ENCODE measurements at places on chromosomes 3 and 15. TPM values are rescaled to one million over a fixed set of nuclear protein-coding genes. Genes with fewer than 3 reads are reported as not detected.

Gene CASR
- total RNA-seq: not detected

- H3K4me1 ChIP-seq: peaks cover 7% of the 10 kb centered on the region
- H3K4me3 ChIP-seq: peak overlapping the region; percentile 82
- no peak for DNase-seq
- H3K27ac ChIP-seq: no peak overlapping the region
- no peaks in the 10 kb centered on the region for H3K36me3 ChIP-seq
Observed at GRCh38 chr3:196967412-196968232, 1.0 kb downstream of the PIGZ start.

Gene GASK1A
- total RNA-seq: 0.57 TPM

Gene CCR1
- total RNA-seq: 6.4 TPM

DNA sequence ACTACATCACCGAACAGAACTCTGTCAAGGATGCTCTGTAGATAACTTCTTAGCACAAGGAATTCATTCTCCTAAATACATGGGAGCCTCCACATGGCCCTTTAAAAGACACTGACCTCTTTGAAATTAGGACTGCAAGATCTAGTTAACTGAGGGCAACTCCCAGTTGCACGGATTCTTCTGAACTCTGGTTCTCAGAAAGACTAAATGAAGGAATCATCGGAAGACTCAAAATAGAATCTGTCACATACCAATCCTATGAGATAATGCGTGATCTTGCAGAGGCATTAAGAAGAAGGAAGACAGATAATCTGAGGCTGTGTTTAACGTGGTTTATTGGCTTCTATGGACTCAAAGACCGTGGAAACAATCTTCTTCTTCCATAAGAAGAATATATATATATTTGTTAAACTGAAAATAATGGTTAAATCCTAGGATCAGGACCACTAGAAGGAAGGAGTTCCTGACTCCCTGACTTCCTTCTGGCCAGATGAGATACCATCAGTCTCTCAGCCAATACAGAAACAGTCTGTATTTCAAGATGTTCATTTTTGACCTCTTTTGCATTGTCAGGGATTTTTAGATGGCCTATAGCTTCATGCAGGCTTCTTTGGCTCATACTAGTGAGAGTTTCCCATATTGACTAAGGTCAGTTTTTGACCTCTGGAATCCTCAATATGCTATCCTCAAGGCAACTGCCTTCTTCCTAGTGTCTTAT is 33.9 kb upstream of the TBC1D23 start:
- no peaks in the 10 kb centered on the region for H3K36me3 ChIP-seq
- no peak overlapping the region for H3K4me3 ChIP-seq
- peak; percentile 19 for DNase-seq
- peak overlapping the region; percentile 54 for H3K27ac ChIP-seq

Gene DUOXA2
- total RNA-seq: not detected

DNA sequence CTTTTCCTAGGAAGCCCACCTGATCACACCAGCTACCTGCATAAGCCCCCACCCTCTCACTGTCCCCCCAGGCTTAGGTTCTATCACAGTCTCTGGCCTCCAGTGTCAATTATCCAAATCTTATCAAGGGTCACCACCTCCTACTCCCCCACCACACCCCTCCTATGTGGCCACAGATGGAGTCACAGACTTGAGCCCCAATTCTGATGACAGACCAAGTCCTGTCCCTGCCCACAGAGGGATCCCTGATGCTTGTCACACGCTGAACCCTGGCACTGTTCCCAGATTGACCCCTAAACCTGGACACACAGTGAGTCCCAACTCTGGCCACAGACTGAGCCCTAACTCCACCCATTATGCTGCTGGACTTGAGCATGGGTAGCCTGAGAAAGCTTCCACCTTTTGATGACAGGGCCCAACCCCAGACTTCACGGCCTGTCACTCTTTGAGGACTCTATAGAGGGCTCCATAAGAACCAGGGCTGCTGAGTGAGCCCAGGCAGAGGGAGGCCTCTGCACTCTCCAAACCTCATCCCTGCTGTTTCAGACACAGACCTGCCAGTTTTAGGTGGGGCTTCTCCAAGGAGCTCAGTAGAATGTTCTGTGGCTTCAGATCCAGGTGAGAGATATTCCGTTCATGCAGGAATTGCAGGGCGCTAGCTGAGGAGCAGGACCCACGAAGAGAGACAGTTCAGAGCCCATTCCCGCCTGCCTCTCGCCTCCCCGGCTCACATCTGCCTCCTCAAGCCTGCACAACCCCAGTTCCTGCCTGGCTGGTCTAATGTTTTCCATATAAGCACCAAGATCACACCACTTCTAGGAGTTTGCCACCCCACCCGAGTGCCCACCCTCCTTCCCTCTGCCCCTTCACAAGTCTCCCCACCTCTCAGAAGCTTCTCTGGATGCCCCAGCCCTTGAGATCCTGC is 1.8 kb downstream of the ULK3 start:
- no peak overlapping the region for H3K4me3 ChIP-seq
- no peaks in the 10 kb centered on the region for H3K36me3 ChIP-seq
- H3K27ac ChIP-seq: no peak overlapping the region
- no peaks in the 10 kb centered on the region for H3K27me3 ChIP-seq
- peaks cover 20% of the 10 kb centered on the region for H3K4me1 ChIP-seq

Gene RTP1
- not detected for total RNA-seq

DNA sequence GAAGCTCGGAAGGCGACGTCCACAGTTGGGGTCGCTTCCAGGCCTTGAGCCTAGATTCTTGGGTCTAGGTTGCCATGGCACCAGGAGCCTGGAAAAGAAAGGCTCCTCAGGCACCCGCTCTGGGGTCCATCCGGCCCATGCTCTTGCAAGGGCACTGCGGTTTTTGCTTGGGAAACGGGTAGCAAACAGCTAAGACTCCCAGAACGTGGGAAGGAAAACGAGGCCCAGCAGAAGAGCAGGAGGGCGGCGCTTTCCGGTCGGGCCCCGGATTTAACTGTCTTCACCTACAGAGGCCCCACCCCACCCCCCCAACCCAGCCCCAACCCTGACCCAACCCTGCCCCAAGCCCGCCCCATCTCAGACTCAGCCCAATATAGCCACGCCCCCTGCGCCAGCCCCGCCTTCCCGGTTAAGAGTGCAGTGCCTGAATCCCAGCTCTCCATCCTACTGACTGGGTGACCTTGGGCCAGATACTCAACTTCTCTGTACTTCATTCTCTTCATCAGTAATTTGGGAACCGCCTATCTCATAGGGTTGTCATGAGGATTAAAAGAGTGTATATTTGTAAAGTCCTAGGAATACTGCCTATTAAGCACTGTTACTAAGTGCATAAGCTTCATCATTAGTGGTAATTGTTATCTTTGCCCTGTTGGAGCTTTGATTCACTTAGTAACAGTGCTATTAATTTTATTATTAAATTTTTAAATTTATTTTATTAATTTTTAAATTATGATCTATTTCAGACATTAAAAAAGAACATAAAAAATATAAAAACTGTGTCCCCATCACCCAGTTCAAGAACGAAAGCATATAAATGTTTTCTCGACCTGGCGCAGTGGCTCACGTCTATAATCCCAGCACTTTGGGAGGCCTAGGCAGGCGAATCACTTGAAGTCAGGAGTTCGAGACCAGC is 28.4 kb upstream of the SMAD6 start:
- no peaks in the 10 kb centered on the region for H3K36me3 ChIP-seq
- peaks cover 3% of the 10 kb centered on the region for H3K4me1 ChIP-seq
- H3K27me3 ChIP-seq: no peaks in the 10 kb centered on the region
- H3K27ac ChIP-seq: no peak overlapping the region
- H3K4me3 ChIP-seq: no peak overlapping the region

Gene TGM4
- not detected for total RNA-seq

DNA sequence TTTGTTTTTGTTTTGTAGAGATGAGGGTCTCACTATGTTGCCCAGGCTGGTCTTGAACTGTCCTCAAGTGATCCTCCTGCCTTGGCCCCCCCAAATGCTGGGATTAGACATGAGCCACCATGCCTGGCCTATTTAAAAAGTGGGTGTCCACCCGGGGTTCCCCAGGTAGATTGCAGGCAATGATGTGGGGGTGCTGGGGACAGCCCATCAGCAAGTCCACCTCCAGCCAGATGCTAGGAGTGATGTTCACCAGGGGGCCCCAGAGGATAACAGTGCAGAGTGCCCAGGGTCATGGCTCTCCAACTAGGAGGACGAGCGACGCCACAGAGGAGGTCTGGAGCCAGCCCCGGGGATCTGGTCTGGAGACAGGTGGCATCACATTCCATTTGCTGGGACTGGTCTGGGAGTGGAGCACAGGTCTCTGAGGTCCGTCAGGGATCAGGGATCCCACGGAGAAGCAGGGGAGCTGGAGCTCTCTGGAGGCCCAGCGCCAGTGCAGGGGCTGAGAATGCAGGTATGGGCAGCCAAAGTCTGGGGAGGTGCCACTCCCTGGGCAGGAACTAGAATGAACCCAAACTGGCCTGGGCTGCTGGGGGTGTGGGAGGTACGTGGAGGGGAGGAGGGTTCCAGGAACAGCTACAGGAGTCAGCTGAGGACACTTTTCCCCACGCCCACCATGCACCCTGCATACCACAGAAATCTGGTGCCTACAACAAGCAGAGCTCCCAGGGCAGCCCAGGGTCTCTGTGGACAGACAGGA is 51.2 kb upstream of the PCSK6 start:
- no peak for DNase-seq
- H3K27ac ChIP-seq: no peak overlapping the region
- H3K4me3 ChIP-seq: no peak overlapping the region
- no peaks in the 10 kb centered on the region for H3K27me3 ChIP-seq

DNA sequence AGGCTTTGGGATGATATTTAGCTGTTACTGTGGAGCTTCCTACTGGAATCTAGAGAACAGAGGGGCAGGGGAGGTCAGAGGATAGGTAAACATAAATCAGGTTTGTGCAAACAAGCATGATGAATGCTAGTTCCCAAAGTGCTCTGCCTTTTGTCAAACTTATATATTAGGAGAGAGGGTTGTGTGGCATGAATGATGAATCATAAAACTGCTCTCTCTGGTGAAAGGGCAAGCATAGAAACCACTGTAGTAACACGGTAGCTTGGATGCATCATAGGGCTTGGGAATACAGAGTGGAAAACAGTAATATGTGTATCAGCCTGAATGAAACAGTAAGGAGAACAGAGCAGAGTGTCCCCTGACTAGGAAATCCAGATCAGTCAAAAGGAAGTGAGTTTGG is 486.7 kb downstream of the IL5RA start:
- H3K27me3 ChIP-seq: peaks cover 5% of the 10 kb centered on the region
- DNase-seq: no peak
- no peak overlapping the region for H3K4me3 ChIP-seq
- no peak overlapping the region for H3K27ac ChIP-seq
- H3K4me1 ChIP-seq: no peaks in the 10 kb centered on the region

GRCh38 chr15:83477808-83478537 is 30.8 kb downstream of the SH3GL3 start:
- H3K27ac ChIP-seq: no peak overlapping the region
- H3K4me1 ChIP-seq: no peaks in the 10 kb centered on the region
- H3K4me3 ChIP-seq: no peak overlapping the region

Gene GCSAM
- total RNA-seq: 0.28 TPM

DNA sequence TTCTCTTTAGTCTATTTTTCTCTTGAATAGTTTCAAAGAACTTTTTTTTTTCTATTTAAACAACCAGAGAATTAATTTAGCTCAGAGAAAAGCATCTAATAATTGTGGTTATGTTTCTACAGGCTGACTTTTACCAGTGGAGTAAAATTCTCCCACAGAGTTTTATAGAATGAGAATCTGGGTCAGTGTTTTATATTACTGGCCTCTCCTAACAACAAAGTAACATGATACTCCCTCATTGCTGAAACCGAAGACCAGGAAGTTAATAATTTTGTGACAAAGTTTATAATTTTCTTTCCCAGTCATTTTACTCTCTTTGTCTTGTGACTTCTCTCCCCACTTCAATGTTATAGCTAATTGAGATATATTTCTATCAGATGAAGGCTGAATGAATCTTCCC is 946.9 kb downstream of the EPHA3 start:
- H3K27me3 ChIP-seq: no peaks in the 10 kb centered on the region
- H3K4me3 ChIP-seq: no peak overlapping the region
- H3K27ac ChIP-seq: no peak overlapping the region
- DNase-seq: no peak
- H3K36me3 ChIP-seq: no peaks in the 10 kb centered on the region

- no peaks in the 10 kb centered on the region for H3K4me1 ChIP-seq
- DNase-seq: no peak
- no peak overlapping the region for H3K27ac ChIP-seq
- H3K4me3 ChIP-seq: no peak overlapping the region
- H3K36me3 ChIP-seq: no peaks in the 10 kb centered on the region
Observed at GRCh38 chr3:17469520-17469919, 272.9 kb downstream of the TBC1D5 start.

DNA sequence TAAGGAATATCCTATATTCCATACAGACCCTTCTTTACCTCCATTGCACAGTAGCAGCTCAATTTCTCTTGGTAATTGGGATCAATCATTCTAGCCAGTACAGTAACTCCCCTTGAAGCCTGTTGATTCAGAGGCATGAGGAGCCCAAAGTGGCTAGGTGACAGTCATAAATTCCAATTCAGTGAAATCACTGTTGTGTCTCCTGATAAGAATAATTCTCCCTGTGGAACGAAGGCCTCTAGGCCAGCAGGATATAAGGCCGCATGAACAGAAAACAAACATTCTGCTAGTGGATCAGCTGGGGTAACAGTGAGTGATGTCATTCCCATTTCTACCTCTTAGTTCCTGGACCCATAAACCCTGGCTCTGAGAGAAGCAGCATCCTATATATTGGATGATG is 696.3 kb downstream of the NR2F2 start:
- no peak for DNase-seq
- no peak overlapping the region for H3K4me3 ChIP-seq
- H3K4me1 ChIP-seq: no peaks in the 10 kb centered on the region

DNA sequence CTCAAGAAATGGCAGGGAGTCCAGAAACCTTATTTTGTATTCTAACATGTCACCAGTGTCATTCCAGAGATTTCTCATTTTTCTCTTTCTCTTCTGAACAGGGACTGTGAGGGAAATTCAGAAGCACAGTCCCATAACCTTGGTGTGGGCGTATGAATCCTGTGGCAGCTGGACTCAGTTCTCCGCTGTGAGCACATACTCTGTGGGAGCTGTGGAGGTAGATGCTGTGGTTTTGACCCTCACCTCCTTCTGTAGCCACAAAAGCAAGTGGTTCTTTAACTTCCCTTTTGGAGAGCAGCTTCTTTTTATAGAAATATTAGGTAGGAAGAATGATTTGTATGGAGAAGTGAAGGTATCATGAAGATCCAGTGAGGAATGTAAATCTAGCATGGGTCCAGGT is 13.4 kb downstream of the TMEM207 start:
- no peaks in the 10 kb centered on the region for H3K36me3 ChIP-seq
- H3K27me3 ChIP-seq: peaks cover 5% of the 10 kb centered on the region
- no peak overlapping the region for H3K27ac ChIP-seq
- no peak overlapping the region for H3K4me3 ChIP-seq

DNA sequence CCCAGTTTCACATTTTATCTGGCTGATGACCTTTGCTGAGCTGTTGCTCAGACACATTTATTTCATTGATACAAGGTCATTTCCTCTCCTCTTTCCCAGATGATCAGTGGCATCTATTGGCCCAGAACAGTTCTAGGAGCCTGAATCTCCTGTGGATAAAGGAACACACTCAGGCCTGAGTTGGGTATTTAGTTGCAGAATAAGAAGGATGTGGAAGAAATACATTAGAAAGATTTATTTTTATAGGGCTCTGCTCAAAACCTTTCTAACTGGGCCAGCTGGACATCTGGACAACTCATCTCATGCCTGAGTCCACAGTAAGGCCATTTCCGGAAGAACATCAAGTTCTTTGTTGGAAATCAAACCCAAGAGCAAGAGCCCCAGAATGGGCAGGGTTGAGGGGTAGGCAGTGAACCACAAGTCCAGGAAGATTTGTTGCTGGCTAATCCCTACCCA is 19.7 kb upstream of the MFGE8 start:
- no peak overlapping the region for H3K4me3 ChIP-seq
- H3K27ac ChIP-seq: peak overlapping the region; percentile 71
- DNase-seq: no peak

Gene GREM1
- 0.06 TPM for total RNA-seq

- peak within 1 kb of the TSS; percentile 92 for H3K27ac ChIP-seq
- H3K36me3 ChIP-seq: no peaks in the 10 kb centered on the region
- H3K4me3 ChIP-seq: peak within 1 kb of the TSS; percentile 89
Observed at GRCh38 chr3:160755776-160756304, at the start of gene PPM1L. TSS of gene PPM1L (plus strand) at chr3:160756231.

Measured in heart right ventricle (tissue), 16 donors.